MV-4-11 (cell line): ENCODE measurements at places on chromosomes 5 and 9.

- DNase-seq, result peak; percentile 19
These were observed 23.5 kb downstream of the AFAP1L1 start for GRCh38 chr5:149294872-149295829.

DNA sequence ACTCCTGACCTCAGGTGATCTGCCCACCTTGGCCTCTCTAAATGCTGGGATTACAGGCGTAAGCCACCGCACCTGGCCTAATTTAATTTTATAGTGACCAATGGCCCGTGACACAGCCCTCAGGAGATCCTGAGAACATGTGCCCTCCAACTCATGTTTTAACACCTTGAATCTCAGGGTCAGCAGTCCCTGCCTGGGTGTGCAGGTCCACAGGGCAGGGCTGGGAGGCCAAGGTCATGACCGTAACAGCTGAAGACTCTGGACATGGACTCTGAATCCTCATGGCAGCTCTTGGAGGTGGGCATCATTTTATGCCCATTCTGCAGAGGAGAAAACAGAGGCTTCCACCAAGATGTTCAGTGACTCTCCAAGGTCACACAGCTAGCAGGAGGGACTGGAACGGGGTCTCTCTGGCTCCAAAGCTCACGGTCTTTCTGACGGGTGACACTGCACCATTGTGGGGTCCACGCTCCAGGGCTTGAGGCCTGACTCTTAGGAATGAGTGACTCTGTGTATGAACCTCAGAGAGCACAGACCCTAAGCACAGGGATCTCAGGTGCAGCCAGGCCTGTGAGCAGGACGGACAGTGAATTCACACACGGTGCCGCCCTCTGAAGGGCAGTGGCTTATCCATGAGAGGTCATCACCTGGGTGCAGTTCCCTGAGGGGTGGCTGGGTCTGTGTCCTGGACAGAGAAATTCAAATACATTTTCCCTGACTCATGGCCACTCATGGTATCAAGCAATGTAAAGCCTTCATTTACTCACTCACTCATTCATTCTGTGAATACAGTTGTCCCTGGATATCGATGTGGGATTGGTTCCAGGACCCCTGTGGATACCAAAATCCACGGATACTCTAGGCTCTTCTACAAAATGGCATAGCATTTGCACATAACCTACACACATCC lies 32.8 kb upstream of the LAMC3 start:
- no peak for DNase-seq

DNA sequence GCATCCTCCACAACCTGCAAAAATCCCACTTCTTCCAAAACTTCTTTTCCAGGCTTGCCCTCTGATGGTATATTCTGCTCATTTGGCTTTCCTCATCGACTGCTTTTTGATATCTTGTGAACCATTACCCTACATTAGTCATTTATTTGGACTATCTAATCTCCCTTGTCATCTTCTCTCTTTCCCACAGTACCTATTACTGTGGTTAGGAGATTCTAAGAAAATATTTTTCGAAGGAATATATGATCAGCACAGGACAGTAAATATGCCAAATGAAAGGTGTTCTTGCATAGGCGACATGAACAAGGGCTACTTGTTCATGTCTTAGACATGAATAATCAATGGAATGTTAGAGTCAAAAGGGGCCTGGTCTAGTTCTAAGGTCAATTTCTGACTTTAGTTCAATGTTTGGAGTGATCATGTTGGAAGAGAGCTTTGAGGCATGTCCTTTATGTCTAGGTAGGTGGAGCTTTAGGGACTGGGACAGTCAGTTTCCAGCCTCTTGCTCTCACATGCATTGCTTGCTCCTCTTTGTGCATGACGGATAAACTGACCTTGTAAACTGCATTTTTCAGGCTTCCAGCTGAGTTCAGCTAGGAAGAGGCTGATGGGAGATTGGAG lies 243.4 kb upstream of the RPS23 start:
- DNase-seq, result no peak

- no peak for DNase-seq
These were observed 528.2 kb upstream of the DAP start for GRCh38 chr5:11289208-11289607.

GRCh38 chr5:3276896-3277295 lies 318.7 kb upstream of the IRX1 start:
- no peak for DNase-seq

GRCh38 chr9:127753622-127754021 lies 18.5 kb upstream of the TOR2A start:
- no peak for DNase-seq

DNA sequence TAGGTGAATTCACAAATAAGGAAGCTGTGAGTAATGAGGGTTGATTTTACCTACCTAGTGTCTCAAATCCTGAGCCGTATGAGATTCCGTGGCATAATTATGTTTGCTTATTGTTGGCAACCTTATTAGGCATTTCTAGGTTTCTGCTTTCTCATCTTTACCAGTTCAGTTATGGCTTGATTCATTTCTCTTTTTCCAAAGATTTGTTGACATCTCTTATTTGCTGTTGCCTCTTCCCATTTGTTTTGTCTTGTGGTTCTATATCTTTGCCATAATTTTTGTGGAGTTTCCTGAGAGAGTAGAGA lies 470 bp downstream of the IL31RA start:
- DNase-seq, result no peak

DNA sequence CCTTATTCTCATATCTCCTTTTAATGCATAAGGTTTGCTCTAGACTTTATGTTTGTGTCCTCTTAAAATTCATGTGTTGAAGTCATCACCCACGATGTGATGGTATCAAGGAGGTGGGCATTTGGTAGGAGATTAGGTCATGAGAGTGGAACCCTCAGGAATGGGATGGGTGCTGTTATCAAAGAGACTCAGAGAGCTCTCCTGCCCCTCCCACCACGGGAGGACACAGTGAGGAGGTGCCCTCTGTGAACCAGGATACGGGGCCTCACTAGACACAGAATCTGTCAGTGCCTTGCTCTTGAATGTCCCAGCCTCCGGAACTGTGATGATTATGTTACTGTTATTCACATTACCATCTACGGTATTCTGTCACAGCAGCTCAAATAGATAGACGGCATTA lies 359.0 kb downstream of the IRX1 start:
- no peak for DNase-seq

DNA sequence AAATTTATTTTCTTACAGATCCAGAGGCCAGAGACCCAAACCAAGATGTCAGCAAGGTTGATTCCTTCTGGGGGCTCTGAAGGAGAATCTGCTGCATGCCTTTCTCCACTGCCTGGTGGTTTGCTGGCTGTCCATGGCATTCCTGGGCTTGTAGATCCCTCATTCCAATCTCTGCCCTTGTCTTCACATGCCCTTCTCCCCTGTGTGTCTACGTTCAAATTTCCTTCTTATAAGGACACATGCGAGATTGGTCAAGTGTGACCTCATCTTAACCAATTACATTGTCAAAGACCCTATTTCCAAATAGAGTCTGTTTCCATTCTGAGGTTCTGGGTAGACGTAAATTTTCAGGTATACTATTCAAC lies 84.5 kb upstream of the RAI14 start:
- DNase-seq, result no peak

GRCh38 chr5:128317481-128317880 lies 220.6 kb downstream of the FBN2 start:
- DNase-seq, result no peak

GRCh38 chr5:155772009-155772662 lies 554.8 kb upstream of the SGCD start:
- no peak for DNase-seq

GRCh38 chr9:76651119-76651705 lies 113.0 kb upstream of the PCA3 start:
- peak; percentile 25 for DNase-seq

GRCh38 chr5:172234031-172234430 lies 40.1 kb downstream of the EFCAB9 start:
- no peak for DNase-seq

- no peak for DNase-seq
These were observed 32.8 kb upstream of the CPEB4 start for GRCh38 chr5:173855162-173855994.

GRCh38 chr9:131516930-131517329 lies 14.1 kb downstream of the UCK1 start:
- no peak for DNase-seq

GRCh38 chr5:127938746-127939145 lies 144.8 kb upstream of the SLC12A2 start:
- DNase-seq, result no peak

- DNase-seq, result no peak
These were observed 44.4 kb upstream of the PSD2 start for GRCh38 chr5:139751236-139751635.

DNA sequence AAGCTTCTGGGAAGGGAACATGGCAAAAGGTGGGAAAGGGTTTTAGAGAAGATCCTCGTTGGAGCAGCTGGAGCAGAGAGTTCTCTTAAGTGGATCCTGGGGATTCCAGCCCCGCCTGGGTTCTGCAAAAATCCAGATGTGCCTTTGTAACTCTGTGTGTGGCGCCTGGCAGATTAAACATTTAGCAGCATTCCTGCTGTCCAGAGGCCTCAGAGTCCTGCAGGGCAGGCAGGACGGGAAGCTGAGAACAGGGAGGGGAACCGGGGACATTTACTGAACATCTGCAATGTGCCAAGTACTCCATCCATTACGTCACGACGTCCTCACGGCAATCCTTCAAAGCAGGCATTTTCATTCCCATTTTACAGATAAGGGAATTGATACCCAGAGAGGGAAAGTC lies 6.0 kb downstream of the EIF4E1B start:
- no peak for DNase-seq

DNA sequence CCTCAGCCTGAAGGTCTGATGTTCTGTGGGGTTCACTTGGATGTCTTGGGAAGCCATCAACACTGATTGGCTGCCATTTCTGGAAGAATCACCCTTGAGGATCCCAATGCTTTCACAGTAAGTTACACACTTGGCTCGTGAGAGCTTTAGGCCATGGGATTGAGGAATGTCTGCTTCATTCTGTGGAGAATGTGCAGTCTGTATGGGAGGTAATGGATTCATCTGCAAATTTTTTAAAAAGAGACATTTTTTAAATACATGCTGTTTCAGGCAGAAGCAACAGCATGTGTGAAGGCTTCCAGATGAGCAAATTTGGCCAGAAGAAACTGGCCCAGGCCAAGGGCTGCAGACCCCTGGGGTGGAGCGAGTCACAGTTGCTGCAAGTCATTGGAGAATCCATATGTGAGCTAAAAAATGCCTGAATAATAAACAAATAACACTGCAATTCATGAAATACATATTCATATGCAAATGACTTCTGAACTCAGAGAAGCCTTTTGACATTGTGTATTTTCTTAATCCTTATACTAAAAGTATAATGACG lies 146.3 kb upstream of the RASEF start:
- no peak for DNase-seq

DNA sequence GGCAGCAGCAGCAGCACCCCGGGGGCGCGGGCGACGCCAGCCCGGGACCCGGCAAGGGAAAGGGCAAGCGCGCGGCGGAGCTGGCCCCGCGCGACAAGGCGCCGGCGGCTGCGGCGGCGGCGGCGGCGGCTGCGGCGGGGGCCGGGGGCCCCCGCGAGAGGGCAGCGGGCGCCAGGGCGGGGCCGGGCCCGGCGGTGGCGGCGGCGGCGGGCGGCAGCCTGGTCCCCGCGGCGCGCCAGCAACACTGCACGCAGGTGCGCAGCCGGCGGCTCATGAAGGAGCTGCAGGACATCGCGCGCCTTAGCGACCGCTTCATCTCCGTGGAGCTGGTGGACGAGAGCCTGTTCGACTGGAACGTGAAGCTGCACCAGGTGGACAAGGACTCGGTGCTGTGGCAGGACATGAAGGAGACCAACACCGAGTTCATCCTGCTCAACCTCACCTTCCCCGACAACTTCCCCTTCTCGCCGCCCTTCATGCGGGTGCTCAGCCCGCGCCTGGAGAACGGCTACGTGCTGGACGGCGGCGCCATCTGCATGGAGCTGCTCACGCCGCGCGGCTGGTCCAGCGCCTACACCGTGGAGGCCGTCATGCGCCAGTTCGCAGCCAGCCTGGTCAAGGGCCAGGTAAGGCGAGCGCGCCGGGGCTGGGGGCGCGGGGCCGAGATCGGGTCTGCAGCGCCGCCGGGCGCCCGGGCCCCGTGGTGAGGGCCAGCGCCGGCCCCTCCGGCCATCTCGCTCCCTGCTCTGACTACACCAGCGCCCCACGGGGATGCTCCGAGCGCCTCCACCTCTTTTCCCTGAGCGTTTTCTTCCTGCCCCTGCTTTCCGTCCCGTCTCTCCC lies at the start of gene UBE2QL1:
TSS of gene UBE2QL1 (plus strand) at position 238 of the 843 bp plus-strand sequence. CDS start at position 273, 35 bp downstream.
- DNase-seq, result no peak

GRCh38 chr5:169997798-169998197 lies 17.5 kb upstream of the INSYN2B start:
- peak; percentile 31 for DNase-seq

- DNase-seq, result no peak
These were observed 72.0 kb upstream of the IQGAP2 start for GRCh38 chr5:76331126-76331525.

- DNase-seq, result peak; percentile 48
These were observed 142.9 kb downstream of the SLCO4C1 start for GRCh38 chr5:102153003-102153759.

DNA sequence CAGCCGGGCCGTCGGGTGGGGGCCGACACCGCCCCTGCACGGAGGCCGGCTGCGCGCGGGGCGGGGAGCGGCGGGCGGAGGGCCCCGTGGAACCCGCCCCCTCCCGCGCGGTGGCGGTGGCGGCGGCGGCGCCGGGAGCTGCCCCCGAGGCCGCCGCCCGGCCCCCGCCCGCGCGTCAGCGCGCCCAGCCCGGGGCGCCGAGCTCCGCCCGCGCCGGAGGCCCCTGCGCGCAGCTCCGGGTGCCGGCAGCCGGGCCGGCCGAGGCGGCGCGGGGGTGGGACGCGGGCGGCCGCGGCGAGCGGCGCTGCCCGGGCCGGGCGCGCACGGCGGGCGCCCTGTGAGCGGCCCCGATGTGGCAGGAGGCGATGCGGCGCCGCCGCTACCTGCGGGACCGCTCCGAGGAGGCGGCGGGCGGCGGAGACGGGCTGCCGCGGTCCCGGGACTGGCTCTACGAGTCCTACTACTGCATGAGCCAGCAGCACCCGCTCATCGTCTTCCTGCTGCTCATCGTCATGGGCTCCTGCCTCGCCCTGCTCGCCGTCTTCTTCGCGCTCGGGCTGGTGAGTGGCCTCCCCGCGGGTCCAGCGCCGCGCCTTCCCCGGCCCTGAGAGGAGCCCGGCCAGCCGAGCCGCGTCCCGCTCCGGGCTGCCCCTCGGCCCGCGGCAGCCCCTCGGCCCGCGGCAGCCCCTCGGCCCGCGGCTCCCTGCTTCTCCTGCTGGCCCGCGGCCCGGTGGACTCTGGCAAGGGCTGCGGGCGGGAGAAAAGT lies at the start of gene ADCY2:
TSS of gene ADCY2 (plus strand) at position 192 of the 766 bp plus-strand sequence. CDS start at position 351, 159 bp downstream.
- DNase-seq, result no peak

DNA sequence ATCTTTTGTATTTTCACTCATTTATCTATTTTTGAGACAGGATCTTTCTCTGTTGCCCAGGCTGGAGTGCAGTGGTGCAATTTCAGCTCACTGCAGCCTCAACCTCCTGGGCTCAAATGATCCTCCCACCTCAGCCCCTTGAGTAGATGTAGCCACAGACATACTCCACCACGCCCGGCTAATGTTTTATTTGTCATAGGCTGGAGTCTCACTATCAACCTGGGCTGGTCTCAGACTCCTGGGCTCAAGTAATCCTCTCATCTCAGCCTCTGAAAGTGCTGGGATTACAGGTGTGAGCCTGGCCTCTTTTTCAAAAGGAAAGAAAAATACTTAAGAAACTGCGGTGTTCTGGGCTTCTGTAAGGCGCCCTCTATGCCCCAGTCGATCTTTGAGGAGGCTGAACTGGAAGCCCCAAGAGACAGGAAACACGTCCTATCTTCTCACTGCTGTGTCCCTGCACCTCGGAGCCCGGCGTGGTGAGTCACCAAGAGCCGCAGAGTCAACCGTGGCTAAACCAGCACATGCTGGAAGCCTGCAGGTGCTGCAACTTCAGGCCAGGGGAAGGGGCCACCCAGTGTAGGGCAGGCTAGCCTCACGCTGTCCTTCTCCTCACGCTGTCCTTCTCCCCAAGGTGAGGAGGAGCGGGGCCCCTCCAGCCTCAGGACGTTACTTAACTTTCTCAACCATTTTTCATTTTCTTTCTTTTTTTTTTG lies 15.2 kb upstream of the LHX3 start:
- peak; percentile 85 for DNase-seq
